ENCODE measurements at places on chromosomes 6 and 20.

DNA sequence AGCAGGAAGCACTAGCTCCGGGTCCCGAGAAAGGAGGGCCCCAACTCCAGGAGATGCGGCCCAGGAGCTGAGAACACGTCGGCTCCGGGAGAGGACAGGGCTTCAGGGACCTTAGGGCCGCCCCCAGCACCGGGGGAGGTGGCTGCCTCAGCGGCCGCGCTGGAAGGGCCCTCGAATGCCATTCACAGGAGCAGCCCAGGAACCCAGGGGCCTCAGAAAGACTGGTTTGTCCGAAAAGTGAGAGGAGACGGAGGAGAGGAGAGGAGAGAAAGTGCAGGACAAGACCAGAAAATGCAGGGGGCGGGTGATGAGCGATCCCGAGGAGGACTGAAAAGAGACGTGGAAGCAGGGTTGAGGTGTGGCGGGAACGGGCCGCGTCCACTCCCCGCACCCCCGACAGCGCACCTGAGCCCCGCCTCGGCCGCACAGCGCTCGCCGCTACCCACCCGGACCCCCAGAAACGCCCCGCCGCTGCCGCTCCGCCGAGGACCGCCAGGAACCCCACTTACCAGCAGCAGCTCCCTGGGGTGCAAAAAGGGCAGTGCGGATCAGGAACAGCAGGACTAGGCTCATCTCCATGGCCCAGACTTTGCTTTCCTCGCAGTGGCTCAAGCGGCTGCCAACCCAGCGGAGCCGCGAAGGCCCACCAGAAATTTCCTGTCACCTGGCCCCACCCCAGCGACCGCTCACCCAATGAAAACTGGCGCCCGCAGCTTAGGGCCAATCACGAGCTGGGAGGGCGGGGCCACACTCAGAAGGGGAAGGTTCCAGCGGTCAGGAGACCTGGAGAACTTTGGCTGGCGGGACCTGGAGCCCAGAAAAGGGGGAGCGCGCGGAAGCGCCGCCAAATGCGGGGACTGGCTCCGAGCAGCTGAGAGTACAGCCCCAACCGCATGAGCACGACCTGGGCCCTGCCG lies 25.4 kb downstream of the HLA-F start:
- DNase-seq: peak; percentile 79

GRCh38 chr6:24867104-24867703 lies 68.5 kb upstream of the ARMH2 start:
- no peak for DNase-seq

DNA sequence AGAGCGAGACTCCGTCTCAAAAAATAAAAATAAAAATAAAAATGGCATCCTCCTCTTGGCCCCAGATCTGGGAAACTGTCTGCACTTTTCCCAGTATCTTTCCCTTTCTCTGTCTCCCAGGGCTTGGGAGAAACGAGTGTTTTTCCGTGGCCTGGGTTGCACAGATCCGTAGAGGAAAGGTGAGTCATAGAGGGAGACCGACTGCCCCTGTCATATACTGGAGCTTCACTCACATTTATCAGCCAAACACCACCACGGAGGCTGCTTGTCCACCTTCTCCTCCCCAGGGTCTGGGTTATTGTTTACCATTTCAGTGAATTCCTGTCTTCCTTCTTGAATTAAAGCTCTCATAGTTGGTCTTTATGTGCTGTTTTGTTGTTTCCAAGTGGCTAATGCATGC lies 31.9 kb upstream of the EIF2S2 start:
- DNase-seq: no peak

DNA sequence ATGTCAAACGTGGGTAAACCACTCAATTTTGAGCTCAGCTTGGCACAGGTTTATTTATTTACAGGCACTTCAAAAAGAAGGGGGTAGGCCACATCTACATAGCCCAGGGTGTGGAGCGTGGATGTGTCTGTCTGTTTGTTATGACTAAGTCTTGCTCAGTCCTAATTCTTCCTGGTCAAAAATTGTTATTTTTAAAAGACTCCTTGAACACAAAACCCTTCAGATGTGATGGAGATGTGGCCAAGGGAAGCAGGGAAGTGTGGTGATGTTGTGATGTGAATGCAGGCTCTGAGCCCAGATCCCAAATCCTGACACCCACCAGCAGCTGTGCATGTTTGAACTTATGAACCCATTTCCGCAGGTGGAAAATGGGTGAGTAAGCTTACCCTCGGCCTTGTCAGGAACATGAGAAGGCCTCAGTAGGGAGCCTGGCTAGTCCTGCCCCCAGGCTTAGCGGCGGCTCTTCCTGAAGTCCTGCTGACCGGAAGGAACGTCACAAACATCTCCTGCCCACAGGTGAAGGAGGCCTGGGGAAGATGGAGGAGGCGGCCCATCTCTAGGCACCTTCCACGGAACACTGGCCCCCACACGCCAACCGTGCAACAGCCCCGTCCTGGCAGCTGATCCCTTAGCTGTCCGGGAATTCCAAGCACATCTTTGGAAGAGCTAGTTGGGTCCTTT lies 119.7 kb downstream of the MYLK4 start:
- no peak for DNase-seq

- DNase-seq: no peak
Measured at GRCh38 chr20:5207138-5207537, 80.3 kb downstream of the CDS2 start.

DNA sequence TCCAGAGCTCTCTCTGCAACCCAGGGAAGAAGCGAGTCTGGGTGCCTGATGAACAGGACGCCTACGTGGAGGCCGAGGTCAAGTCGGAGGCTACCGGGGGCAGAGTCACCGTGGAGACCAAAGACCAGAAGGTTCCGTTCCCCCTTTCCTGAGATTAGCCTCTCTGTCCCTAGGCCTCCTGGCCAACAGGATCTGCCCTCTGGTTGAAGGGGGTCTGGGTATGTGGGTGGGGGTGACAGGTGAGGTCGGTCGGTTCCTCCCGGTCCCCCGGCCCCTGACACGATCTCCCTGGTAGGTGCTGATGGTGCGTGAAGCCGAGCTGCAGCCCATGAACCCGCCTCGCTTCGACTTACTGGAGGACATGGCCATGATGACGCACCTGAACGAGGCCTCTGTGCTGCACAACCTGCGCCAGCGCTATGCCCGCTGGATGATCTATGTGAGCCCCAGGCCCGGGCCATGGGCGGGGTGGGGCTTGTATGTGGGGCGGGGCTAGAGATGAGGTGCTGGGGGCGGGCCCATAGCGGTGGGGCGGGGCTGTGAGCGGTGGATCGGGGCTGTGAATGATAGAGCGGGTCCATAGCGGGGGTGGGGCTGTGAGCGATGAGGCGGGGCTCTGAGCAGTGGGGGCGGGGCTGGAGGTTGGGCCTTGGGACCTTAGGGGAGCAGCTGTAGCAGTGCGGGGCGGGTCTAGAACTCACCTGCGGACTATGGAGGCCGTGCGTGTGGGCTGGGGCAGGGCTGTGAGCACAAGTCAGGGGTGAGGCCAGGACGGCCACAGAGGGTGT lies 23.9 kb downstream of the MYH7B start:
- DNase-seq: no peak

DNA sequence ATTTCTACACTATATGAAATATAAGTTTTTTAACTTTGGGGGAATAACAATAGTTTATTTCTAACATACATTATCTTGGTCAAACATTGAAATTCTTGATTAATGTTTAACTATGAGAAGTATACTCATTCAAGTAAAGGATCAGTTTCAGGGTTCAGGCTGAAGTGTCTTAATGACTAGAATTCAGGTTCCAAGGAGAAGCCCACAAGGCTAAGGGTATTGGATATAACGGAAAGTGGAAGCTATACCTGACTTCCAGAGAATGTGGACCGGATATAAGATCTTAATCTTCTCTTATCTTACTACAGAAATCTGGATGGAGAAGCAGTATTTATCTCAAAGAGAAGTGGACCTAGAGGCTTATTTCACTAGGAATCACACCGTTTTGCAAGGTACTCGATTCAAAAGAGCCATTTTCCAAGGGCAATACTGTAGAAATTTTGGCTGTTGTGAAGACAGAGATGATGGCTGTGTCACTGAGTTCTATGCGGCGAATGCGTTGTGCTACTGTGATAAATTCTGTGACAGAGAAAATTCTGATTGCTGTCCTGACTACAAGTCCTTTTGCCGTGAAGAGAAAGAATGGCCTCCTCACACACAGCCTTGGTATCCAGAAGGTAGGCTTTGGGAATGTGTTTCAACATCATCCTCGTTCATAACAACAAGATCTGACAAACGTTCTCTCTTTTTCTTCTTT lies at the start of gene TINAG:
TINAG (plus strand) TSS at position 153 of the 697 bp plus-strand sequence; CDS start at position 263, 110 bp downstream.
- no peak for DNase-seq

DNA sequence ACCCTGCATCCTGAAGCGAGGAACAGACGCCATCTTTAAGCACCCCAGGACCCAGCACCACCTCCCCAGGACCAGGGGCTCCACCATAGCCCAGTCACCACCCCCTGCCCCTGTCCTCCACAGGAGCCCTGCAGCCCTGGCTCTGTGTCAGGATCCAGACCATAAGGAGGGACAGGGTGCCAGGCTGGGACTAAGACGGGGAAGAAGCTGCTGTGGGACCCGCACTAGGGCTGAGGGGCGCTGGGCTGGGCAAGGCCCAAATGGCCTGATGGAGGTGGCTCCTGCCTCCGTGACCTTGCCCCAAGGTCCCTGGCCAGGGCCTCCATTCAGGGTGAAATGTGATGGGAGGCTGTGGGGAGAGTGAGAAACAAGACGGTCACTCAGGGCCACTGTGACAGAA lies 385.6 kb downstream of the TAF4 start:
- no peak for DNase-seq

DNA sequence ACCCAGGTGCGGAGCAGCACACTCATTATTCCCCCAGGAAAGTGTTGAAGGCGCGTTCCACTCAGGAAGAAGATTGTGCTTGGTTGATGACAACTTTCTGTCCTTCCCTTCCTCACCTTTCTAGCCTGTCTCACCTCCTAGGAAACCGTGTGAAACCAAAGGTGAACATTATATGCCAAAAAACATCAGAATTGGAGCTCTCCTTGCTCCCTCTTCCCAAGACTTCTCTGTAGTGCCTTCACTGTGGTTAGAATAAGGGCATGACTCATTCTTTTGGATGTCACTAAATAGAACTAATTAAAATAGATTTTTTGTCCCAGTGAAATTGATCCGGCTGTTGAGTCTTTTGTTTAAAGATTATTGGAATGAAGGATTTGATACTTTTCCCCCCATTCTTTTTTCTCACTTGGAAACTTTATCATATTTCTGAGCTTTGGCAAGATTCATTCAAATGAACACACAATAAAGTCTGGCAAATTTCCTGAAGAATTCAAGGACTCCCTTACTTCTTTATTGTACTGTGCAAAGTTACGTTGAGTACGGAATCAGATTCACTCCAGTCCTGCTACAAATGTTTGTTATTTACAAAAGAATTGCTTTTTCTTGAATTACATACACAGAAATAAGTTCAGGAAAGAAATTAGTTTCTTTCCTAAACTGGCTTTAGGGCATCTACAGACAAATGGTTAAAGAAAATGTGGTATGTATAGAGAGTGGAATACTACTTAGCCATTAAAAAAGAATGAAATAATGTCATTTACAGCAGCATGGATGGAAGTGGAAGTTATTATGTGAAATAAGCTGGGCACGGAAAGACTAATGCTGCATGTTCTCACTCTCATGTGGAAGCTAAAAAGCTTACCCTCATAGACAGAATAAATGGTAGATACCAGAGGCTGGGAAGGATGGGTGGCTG lies 142.8 kb upstream of the AKAP12 start:
- DNase-seq: no peak

- no peak for DNase-seq
Measured at GRCh38 chr6:42694586-42694985, 27.8 kb downstream of the PRPH2 start.

DNA sequence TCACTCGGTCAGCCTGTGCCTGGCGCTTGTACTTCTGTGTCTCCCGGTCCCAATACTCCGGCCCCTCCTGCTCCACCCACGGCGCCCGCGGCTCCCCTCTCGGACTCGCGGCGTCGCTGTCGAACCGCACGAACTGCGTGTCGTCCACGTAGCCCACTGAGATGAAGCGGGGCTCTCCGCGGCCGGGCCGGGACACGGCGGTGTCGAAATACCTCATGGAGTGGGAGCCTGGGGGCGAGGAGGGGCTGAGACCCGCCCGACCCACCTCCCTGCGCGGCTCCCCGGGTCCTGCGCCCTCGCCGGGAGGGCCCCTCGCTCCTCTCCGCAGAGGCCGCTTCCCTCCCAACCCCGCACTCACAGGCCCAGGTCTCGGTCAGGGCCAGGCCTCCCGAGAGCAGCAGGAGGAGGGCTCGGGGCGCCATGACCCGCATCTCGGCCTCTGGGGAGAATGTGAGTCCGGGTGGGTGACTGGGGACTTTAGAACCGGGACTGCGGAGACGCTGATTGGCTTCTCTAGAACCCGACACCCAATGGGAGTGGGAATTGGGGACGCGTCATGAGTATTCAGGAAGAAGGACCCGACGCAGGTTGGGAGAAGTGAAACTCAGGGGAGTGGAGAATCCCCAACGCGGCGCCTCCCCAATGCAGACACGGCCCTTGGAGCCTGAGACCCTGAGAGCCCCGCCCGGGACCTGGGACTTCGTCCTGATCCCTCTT lies at the start of gene HLA-C:
HLA-C (minus strand) TSS at position 452 of the 717 bp plus-strand sequence; CDS start at position 431, 21 bp downstream.
- peak; percentile 85 for DNase-seq
